ENCODE measurements at places on chromosomes 1 and 21. TPM values are rescaled to one million over a fixed set of nuclear protein-coding genes. Genes with fewer than 3 reads are reported as not detected.

Gene NSUN4
- total RNA-seq: 16.9 TPM

Gene SPATA17
- 1.6 TPM for total RNA-seq

Gene ELF3
- 2.9 TPM for total RNA-seq

Gene TCP10L
- total RNA-seq: 0.34 TPM

Gene ANXA9
- total RNA-seq: not detected

Gene LRRC3
- total RNA-seq: 5.6 TPM

Measured in astrocyte (in vitro differentiated cells and primary cell).